ENCODE measurements at places on chromosomes 16 and 17.

DNA sequence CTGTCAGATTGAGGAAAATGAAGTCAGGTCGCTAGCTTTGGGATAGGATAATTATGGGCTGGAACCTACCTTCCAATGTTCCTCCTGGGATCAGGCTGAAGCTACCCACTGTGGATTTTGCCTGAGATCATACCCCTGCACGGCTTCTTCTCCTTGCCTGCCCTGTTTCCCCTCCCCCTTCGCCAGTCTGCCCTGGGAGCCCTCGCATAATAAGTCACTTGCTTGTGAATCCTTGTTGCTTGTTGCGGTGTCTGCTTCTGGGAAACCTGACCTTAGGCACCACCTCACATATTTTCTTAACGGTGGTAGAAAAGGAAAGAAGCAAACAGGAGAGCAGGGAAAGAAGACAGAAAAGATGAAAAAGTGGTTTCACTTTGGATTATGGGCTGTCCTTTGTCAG is 13.3 kb upstream of the PMP22 start:
- no peak for DNase-seq

GRCh38 chr17:71976011-71976649 is 144.7 kb upstream of the SOX9 start:
- no peak for DNase-seq

GRCh38 chr17:39591958-39592954 is 15.5 kb downstream of the NEUROD2 start:
- DNase-seq, result no peak

- DNase-seq, result no peak
These were observed 23.9 kb upstream of the AATK start for GRCh38 chr17:81189670-81190530.

GRCh38 chr16:74607962-74608356 is 1.0 kb upstream of the GLG1 start:
- no peak for DNase-seq

GRCh38 chr17:55605705-55606487 is 94.6 kb upstream of the SMIM36 start:
- DNase-seq, result no peak

- DNase-seq, result no peak
These were observed 200.0 kb upstream of the CDH5 start for GRCh38 chr16:66166490-66166889.

- DNase-seq, result no peak
These were observed 159.5 kb downstream of the CCDC182 start for GRCh38 chr17:57585341-57586195.

GRCh38 chr16:55839115-55839514 is 6.2 kb upstream of the CES1 start:
- DNase-seq, result no peak

- no peak for DNase-seq
These were observed 35.7 kb downstream of the IKZF3 start for GRCh38 chr17:39828443-39828842.

DNA sequence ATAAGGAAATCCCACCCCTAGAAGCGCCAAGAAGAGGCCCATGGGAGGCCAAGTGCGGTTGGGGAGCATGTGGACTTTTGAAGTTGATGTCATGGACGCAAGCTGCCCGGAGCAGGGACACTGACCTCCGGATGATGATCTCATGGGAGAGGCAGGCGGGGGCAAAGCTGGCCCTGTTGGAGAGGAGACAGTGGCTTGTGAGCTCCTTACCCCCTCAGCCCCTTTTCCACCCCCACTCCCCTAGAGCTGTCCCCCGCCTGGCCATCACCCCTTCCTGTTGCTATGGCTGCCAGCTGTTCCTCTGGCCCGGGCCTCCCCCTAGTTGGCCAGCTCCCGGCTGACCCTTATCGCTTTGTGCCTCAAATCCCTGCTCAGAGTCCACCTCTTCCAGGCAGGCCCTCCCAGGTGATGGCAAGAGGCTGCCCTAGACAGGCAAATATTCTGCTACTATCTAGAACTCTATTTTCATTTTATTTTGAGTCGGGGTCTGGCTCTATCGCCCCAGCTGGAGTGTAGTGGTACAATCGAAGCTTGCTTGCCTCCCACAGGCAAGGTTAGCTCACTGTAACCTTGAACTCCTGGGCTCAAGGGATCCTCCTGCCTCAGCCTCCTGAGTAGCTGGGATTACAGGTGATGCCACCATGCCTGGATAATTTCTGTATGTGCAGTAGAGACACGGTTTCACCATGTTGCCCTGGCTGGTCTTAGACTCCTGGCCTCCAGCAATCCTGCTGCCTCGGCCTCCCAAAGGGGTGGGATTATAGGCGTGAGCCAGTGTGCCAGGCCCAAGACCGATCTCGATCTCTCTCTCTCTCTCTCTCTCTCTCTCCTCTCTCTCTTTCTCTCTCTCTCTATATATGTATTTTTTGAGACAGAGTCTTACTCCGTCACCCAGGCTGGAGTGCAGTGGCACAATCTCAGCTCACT is 6.6 kb downstream of the NOTUM start:
- no peak for DNase-seq

DNA sequence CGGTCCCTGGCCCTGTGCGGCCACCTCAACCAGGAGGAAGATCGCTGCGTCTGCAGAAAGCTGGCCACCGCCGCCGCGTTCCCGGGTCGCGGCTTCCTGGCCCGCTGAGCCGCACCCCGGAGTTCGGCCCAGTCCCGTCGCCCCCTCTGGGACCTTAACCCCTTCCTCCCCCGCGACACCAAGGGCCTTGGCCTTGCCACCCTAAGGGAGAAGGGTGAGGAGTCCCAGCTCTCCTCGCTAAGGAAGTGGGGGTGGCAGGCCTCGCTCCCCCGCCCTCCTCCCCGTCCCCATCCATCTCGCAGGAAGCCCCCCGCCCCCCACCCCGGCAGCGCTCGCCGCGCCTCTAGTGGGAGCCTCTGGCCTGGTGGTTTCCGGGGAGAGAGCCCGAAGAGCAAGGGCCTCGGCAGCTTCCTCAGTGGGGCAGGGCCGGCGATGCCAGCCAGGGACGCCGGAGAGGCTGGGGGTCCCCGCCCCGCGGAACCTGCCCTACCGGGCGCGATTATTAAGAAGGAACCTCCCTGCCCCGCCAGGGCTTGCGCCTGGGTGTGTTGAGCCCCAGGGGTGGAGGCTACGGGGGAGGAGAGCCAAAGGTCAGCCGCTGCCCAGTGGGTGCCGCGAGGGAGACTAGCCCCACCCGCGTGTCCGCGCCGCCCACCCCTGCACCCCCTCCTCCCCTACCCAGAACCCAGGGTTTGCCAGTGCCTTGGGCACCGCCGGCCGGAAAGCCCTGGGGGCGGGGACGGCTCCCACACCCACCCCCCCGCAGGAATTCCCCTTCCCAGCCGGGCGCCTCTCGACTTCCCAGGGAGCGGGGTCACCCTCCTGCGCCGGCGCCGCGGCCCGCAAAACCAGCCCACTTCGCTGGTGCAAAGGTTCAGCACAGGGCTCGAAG is 6.8 kb downstream of the CBX4 start:
- DNase-seq, result no peak

DNA sequence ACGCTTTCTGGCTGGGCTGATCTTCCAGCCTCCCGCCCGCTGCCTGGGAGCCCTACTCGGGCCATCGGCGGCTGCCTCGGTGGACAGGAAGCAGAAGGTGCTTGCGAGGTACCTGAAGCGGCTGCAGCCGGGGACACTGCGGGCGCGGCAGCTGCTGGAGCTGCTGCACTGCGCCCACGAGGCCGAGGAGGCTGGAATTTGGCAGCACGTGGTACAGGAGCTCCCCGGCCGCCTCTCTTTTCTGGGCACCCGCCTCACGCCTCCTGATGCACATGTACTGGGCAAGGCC is 30.7 kb downstream of the CIITA start:
- DNase-seq, result no peak

DNA sequence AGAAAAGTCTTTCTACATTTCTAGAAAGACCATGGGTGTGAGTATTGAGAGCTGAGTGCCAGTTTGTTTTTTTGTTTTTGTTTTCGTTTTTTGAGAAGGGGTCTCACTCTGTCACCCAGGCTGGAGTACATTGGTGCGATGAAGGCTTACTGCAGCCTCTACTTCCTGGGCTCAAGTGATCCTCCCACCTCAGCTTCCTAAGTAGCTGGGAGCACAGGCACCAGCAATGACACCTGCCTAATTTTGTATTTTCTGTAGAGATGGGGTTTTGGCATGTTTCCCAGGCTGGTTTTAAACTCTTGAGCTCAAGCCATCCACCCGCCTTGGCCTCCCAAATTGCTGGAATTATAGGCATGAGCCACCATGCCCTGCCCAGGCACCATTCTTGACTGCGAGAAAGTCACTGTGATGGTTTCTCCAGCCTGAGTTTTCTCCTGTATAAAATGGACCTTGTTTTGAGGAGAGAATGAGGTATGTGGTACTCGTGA is 673.8 kb downstream of the MAF start:
- DNase-seq, result no peak
